ENCODE measurements at places on chromosomes 6 and 20.

DNA sequence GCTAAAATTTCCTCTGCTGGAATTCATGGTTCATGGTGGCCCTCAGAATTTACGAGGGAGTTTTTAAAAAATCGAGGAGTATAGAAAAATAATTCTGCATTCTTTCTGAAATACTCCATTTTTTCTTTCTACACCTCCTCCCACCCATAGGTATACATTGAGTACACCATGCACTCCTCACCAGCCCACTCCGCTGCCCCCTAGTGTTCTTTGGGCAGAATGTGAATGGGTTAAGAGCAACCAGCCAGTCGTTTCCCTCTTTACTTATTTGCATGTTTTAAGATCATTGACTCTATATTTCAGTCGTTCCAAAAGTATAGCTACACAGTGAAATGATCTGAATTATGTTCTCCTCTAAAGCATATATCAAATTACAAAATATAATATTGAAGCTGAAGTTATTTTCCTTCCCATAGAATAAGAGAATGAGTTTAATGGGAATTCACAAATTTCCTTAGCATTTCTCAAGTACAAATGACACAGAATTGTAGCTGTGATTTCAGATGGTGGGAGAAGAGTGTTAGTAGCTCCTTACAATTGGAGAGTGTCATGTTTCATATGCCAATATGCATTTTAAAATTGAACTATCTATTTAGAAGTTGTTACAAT is 977.7 kb upstream of the SLC35B3 start:
- DNase-seq, result no peak

DNA sequence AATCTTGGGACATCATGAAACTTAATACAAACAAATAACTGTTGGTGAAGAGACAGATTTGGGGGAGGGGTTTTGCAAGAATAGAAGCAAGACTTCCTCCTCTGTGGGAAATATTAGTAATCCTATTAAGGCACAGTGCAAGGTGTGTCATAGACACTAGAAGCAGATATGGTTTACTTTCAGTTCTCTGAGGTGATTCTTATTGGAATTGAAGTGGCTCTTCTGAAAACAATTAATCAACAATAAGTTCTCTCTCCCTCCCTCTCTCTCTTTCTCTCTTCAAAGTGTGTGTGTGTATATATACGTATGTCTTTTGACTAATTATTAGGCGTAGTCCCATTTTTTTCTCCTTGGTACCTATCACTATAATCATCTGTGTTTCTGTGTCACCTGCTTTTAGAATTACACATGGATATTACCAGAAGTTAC is 99.8 kb downstream of the HIVEP2 start:
- DNase-seq, result no peak

- no peak for DNase-seq
Observed at GRCh38 chr20:7180256-7181045, 413.0 kb downstream of the BMP2 start.

DNA sequence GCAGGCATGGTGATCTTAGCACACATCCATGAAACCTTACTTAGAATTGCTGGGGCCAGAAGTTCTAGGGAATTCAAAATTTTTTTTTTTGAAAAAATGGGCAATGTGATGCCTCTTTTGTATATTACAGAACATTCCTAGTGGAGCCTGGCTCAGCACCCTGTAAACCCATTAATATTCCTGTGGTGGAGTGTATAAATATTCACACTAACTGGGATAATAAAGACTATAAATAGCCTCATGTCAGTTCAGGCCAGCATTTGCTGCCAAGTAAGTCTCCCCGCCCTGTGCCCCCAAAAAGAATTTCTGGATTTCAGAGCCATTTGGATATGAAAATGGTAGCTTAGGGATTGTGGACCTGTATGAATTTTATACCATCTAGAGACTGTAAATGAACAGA is 14.8 kb downstream of the BANF2 start:
- no peak for DNase-seq

DNA sequence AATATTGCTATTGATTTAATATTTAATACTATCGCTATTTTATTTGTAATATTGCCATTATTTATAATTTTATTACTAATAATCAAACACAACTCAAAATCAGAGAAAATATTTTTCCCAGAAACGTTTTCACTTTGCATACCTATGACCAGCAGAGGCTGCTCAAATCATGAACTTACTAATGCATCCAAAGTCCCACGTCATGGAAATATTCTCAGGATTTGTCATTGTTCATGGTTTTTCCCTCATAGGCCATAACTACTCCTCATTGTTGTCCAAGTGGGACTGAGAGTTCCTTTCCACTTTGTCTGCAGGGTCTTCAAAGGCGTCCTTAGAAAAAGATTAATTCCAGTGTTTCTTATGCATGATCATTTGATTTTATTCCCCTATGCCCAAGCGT is 344.8 kb downstream of the THBS2 start:
- DNase-seq, result no peak

- DNase-seq, result no peak
Observed at GRCh38 chr20:59253779-59254319, 46.6 kb upstream of the EDN3 start.

- DNase-seq, result no peak
Observed at GRCh38 chr6:151060766-151061531, 178.8 kb upstream of the AKAP12 start.

GRCh38 chr20:38108986-38109541 is 56.0 kb downstream of the TGM2 start:
- DNase-seq, result no peak

- peak; percentile 70 for DNase-seq
Observed at GRCh38 chr20:48703511-48704219, 124.1 kb downstream of the PREX1 start.

GRCh38 chr20:20065361-20065760 is 13.0 kb downstream of the CFAP61 start:
- no peak for DNase-seq

GRCh38 chr6:52610011-52610410 is 33.2 kb upstream of the TRAM2 start:
- DNase-seq, result no peak

DNA sequence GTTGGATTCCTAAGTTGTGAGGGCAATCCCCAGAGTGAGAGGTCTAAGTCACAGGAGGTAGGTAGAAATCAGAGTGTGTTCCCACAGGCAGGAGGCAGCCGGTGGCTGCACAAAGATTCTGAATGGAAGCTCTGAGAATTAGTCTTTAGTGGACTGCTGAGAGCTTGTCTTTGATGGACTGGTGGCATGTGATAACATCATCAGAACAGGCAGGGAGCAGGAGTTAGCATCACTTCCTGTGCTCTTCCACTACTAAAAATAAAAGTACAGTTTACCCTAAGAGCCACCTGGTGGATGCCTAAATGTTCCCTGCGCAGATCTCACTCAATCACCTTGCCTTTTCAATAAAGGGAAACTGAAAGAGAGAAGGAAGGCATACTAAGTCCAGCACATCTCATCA is 294.6 kb upstream of the POU3F2 start:
- no peak for DNase-seq

DNA sequence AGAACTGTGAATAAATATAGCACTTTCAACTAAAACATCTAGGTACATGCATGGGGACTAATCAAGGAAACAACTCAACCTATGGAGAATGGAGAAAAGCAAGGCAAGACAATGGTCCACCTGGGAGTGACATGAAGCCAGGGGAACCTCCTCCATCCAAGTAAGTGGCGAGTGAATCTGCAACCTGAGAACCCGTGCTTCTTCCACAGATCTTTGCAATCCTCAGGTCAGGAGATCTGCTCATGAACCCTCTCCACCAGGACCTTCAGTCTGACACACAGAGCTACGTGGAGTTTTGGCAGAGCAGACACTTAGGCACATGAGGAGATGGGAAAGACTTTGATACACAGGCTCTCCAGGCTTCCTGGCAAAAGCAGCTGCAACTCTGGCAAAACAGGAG is 58.8 kb upstream of the KHDRBS2 start:
- DNase-seq, result no peak

GRCh38 chr6:3719462-3720308 is 31.8 kb downstream of the PXDC1 start:
- no peak for DNase-seq

DNA sequence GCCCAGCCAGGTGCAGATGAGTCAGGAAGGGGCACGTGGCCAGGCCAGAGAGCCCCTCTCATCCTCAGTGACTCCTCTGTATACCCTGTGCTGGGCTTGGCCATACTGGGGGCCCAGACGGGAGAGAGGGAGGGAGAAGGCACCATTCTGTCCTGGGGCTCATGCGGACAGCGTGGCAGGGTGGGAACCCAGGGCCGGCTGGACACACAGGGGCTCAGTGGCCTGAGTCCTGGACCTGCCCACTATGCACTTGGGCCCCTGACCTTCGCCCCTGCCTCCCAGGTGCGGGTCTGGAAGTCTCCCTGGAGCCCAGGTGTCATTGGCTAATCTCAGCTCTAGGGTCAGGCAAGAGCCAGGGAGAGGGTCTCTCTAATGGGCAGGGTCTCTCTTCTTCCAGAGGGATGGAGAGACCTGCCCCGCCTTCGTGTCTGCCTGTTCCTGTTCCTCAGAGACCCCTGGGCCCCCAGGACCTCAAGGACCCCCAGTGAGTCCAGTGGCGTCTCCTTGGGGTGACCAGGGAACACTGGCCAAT is 27.7 kb downstream of the COL20A1 start:
- DNase-seq, result no peak

DNA sequence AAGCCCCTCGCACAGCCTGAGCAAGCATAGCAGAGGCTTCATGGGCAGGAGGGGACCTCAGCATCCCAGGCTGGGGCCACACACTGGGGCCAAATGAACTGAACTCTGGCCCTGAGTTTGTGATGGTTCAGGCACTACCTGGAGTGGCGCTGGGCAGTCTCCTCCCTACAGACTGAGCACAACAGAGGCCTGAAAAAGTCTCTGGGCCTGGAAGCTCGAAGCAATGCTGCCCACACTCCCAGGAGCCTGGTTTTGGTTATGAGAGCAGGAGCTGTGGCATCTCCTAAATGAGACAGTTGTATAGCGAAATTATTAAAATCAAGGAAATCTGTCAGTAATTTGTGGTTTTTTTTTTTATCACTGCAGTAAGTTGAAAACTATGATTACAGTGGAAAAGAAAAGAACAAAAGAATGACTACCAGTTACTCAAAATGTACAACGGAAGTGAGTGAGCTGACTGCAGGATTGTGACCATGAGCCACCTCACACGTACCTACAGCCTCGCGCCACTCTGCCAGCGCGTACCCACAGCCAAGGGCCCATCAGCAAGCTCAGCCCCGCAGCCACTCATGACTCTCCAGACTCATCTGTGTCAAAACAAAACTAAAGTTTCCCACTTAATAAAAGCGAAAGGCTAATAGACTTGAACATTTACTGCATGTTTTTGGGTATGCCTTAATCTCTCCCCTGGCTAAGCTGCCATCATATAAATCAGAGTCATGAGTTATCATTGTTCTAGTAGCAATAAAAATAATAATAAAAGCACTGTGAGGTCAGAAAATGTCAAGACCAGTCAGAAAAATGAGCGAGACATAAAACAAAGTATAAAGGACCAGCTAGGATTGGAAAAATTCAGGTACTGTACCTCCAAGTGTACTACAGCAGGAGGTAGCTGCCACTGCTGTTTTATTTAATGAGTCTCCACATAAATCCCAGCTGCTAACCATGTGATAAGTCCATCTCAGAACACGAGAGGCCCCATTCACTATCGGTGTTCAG is 177.0 kb downstream of the FOXC1 start:
- DNase-seq, result no peak

GRCh38 chr6:142846459-142846831 is 98.5 kb downstream of the HIVEP2 start:
- no peak for DNase-seq

- no peak for DNase-seq
Observed at GRCh38 chr6:56430629-56431600, 183.5 kb upstream of the COL21A1 start.

DNA sequence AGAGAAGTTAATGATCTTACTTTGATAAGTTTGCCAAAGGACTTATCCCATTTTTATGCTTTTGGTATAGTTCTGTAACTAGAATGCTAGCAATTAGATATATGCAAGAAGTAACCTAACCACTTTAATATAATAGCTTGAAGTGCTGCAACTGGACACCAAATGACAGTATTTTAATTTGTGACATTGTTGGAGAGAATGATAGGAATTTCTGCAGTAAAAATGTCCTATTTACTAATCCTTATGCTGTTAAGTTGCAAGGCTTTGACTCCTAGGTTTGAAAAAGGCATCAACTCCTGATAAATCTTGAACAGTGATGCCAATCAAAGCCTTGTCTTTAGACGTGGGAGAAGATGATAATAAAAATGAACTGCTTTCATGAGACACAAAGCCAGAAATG is 726.0 kb upstream of the GJE1 start:
- no peak for DNase-seq

- DNase-seq, result no peak
Observed at GRCh38 chr6:157993076-157993475, 11.4 kb downstream of the SYNJ2 start.

GRCh38 chr6:100691972-100692371 is 189.2 kb downstream of the ASCC3 start:
- DNase-seq, result no peak

DNA sequence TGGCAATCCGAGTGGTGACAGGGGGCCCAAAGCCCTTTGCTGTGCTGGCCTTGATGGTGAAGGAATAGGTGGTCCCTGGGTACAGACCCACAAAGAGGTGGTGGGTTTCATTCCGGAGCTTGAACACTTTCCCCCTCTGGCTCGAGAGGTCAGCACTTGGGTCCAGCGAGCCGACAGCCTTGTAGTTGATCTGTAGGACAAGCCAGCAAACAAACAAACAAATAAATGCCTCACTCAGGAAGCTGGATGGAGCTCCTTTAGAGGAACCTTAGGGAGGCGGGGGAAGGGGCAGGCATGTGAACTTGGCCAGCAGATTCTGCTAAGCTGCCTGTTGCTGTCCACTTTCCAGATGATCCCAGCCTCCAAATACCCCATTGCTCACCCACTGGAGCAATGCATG is 733.9 kb upstream of the CHD6 start:
- no peak for DNase-seq

DNA sequence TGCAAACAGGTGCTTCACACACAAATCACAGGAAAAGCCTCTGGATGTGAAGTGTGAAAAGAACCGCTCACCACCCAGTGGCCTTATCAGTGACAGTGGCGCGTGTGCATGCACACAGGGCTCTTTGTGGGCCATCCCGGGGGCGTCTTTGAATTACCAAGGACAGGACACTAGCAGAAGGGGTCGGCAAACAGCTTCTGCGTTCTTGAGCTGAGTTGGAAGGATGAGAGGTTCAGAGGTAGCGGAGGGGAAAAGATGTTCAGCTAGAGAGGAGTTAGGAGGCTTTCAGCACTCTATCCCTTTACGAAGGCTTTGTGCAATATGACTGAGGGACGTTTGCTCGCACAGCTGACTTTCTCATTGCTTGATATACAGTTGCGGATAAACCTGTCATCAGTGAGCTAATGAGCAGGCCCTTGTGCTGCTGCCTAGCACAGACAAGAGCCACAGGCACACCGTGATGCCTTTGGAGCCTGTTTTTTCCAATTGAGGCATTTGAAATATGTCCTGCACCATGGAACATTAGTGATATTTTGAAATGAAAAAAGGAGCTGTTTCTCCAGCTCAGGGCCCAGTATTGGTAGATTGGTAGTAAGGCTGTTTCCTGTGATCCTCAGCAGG is 83.1 kb downstream of the IYD start:
- no peak for DNase-seq

- DNase-seq, result no peak
Observed at GRCh38 chr6:30814146-30815040, 69.9 kb upstream of the DDR1 start.

Measured in C1 segment of cervical spinal cord (tissue), 14 donors.